Endodermal cell (in vitro differentiated cells): ENCODE measurements at places on chromosomes 7 and 10.

DNA sequence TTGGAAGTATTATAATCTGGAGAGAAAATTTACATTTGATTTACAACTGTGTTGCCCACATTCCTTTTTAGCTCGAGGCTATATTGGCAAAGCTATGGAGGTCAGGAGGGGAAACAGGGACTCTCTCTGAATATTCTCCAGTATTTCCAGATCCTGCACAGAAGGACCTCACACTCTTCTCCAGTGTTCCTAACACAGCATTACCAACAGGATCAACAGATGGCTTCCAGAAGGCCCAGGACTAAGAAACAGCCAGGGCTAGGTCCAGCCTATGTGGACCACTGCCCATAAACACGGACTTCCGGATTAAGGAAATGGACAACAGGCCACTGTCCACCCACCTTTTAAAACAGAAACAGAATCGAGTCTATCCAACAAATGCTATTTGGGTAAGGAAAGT, 65.3 kb downstream of the CHCHD3 start:
- no peak for DNase-seq
- H3K27ac ChIP-seq = no peak overlapping the region
- H3K4me1 ChIP-seq = no peaks in the 10 kb centered on the region
- no peaks in the 10 kb centered on the region for H3K36me3 ChIP-seq
- no peaks in the 10 kb centered on the region for H3K27me3 ChIP-seq
- H3K4me3 ChIP-seq = no peak overlapping the region

GRCh38 chr7:135308583-135309327, 75.1 kb downstream of the STRA8 start:
- no peaks in the 10 kb centered on the region for H3K4me1 ChIP-seq
- no peaks in the 10 kb centered on the region for H3K27me3 ChIP-seq
- H3K4me3 ChIP-seq = no peak overlapping the region
- H3K27ac ChIP-seq = no peak overlapping the region

DNA sequence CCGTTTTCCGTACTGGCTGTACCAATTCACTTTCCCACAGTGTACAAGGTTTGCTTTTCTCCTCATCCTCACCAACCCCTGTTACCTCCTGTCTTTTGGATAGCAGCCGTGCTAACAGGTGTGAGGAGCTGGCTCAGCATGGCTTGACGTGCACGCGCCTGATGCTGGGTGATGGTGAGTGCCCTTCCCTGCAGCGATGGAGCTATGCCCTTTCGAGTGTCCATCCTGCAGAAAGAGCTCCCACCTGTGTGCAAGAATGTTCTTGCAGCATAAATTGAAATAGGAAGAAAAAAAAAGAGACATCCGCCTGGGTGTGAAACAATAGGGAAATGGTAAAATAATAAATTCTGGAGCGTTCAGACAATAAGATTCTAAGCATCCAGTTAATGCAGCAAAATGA, 9.5 kb upstream of the UBE3C start:
- no peaks in the 10 kb centered on the region for H3K36me3 ChIP-seq
- H3K4me3 ChIP-seq = no peak overlapping the region
- no peaks in the 10 kb centered on the region for H3K4me1 ChIP-seq
- H3K27ac ChIP-seq = no peak overlapping the region
- DNase-seq = no peak
- H3K27me3 ChIP-seq = peaks cover 6% of the 10 kb centered on the region

DNA sequence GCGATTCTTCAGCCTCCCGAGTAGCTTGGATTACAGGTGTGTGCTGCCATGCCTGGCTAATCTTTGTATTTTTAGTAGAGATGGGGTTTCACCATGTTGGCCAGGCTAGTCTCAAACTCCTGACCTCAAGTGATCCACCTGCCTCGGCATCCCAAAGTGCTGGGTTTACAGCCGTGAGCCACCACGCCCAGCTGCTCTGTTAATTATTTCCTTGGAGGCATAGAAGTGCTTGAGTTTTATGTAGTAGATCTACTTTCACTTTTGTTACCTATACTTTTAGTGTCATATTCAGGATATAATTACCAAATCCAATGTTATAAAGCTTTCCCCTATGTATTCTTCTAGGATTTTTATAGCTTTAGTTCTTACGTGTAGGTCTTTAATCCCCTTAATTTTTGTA, 1093.0 kb downstream of the GATA3 start:
- no peak overlapping the region for H3K27ac ChIP-seq
- H3K4me3 ChIP-seq = no peak overlapping the region
- no peaks in the 10 kb centered on the region for H3K36me3 ChIP-seq
- DNase-seq = no peak

DNA sequence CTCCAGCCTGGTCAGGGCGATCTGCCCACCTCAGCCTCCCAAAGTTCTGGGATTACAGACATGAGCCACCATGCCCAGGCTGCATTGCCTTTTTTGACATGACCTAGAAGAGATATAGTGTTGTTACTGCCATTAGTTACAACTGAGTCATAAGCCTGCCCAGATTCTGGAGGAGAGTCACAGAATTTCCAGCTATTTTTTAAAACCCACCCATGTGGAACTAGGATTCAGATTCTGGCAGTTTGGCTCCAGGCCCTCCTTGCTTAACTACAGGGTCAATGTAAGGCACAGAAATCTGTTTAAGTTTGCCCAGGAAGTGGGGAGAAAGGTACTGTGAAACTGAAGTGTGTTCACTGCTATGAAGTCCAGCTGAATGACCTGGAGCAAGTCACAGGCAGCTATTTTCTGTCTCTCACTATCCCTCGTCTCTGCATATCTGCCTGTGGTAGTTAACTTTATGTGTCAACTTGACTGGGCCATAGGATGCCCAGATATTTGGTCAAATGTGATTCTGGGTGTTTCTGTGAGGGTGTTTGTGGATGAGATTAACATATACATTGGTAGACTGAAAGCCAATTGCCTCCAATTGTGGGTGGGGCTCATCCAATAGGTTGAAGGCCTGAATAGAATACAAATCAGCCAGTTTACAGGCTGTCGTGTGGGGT, 8.4 kb upstream of the MARVELD1 start:
- no peak overlapping the region for H3K4me3 ChIP-seq
- no peaks in the 10 kb centered on the region for H3K36me3 ChIP-seq
- H3K27me3 ChIP-seq = no peaks in the 10 kb centered on the region
- no peaks in the 10 kb centered on the region for H3K4me1 ChIP-seq
- H3K27ac ChIP-seq = no peak overlapping the region

GRCh38 chr7:97639036-97639435, 92.8 kb upstream of the TAC1 start:
- H3K36me3 ChIP-seq = no peaks in the 10 kb centered on the region
- peak; percentile 65 for DNase-seq
- no peak overlapping the region for H3K27ac ChIP-seq
- H3K4me1 ChIP-seq = no peaks in the 10 kb centered on the region
- no peak overlapping the region for H3K4me3 ChIP-seq

DNA sequence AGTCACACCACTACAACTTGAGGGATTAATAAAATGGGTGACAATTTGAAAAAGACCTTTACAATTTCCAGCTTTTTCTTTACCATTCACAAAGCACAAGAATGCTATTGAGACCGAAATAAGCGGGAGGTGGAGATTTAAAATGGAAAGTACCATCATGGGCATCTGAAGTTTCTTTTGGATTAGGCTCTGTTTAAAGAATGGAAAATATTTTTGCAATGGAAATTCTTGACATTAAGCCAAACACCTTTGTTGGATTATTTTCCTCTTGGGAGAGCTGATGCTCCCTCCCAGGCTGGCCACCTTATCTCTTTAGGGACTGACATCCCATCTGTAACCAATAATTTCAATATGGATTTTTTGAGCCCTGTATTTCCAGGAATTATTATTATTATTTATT, 62.5 kb downstream of the BPGM start:
- H3K36me3 ChIP-seq = no peaks in the 10 kb centered on the region
- H3K4me1 ChIP-seq = no peaks in the 10 kb centered on the region
- H3K27ac ChIP-seq = no peak overlapping the region
- no peak for DNase-seq
- H3K27me3 ChIP-seq = peaks cover 6% of the 10 kb centered on the region

DNA sequence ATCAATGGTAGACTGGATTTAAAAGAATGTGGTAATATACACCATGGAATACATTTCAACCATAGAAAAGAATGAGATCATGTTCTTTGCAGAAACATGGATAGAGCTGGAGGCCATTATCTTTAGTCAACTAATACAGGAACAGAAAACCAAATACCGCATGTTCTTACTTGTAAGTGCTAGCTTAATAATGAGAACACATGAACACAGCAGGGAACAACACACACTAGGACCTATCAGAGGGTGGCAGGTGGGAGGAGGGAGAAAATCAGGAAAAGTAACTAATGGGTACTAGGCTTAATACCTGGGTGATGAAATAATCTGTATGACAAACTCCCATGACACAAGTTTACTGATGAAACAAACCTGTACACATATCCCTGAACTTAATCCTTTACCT, 1435.2 kb downstream of the REEP3 start:
- no peak for DNase-seq
- no peak overlapping the region for H3K4me3 ChIP-seq
- H3K27me3 ChIP-seq = no peaks in the 10 kb centered on the region
- H3K36me3 ChIP-seq = no peaks in the 10 kb centered on the region

DNA sequence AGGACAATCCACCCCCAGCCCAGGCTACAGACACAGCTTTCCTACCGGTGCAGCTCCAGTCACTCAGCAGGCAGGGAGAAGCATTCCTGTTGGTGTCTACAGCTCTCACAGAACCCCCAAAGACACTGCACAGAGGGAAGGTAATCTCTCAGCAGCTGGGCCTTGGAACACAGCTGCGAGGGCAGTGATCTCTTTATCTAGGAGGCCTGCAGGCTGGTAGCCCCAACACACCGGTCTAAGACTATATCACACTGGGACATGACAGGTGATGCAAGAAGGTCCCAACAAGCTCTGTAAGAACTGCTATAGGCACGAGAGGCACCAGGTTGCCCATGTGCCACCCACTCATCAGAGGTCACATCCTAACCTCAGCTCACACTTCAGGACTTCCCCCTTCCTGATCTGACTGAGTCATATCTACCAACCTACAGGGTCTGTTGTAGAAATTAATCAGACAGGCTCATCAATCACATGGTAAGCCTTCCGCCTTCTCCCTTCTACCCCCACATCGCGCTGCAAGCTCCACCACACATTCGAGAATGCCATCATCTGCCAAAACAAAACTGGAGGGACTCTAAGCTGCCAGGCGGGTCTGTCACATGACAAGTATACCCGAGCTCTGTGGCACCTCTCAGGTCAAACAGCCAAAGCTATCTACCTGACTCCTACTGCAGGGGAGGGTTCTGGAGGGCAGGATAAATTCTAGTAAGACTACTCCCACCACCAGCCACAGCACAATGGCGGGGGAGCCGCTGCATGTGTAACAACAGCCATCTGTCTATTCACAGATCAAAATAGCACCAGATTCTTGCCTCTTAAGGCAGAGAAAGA, 26.1 kb downstream of the FAM53B start:
- H3K4me3 ChIP-seq = no peak overlapping the region
- H3K4me1 ChIP-seq = peaks cover 11% of the 10 kb centered on the region
- no peaks in the 10 kb centered on the region for H3K27me3 ChIP-seq
- H3K36me3 ChIP-seq = peaks cover 5% of the 10 kb centered on the region

DNA sequence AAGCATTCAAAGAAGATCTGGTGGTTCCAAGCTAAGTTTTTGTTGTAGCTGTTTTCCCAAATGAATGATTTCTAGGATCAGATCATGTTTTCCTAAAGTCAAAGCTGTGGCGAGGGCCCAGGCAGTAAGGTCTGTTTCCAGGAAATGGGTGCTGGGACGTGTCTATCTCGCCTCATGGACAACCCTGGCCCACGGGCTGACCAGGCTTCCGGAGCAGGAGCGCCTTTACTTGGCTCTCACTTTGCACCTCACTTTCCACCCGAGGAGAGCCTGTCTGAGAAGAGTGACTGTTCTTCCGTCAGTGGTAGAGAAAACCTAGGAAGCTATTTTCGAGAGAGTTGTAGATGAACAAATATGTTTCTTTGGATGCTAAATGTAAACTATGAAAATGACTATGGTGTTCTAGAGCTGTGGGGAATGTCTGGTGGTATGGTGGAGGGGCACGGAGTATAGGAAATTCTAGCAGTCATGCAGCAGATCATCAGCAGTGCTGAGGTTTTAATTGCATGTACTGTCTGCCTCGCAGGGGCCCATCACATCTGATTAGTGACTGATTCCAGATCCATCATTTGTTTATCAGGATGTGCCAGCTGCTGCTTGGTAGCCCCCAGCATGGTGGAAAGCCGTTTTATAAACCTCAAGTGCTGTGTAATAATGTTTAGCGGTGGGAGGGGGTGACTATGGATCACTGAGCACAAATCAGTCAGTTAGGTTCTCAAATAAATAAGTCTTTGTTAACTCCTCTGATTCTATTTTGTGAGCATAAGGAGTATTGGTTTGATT, 66.6 kb downstream of the VWC2 start:
- no peak for DNase-seq
- H3K4me3 ChIP-seq = no peak overlapping the region
- H3K4me1 ChIP-seq = no peaks in the 10 kb centered on the region
- H3K27me3 ChIP-seq = no peaks in the 10 kb centered on the region

GRCh38 chr7:77467408-77467807, 51.3 kb upstream of the GSAP start:
- H3K27me3 ChIP-seq = no peaks in the 10 kb centered on the region
- no peak overlapping the region for H3K27ac ChIP-seq
- H3K36me3 ChIP-seq = no peaks in the 10 kb centered on the region
- no peak overlapping the region for H3K4me3 ChIP-seq
- no peaks in the 10 kb centered on the region for H3K4me1 ChIP-seq

GRCh38 chr10:1851762-1852161, 114.4 kb upstream of the ADARB2 start:
- DNase-seq = no peak
- H3K36me3 ChIP-seq = no peaks in the 10 kb centered on the region
- no peak overlapping the region for H3K27ac ChIP-seq
- no peaks in the 10 kb centered on the region for H3K4me1 ChIP-seq
- no peak overlapping the region for H3K4me3 ChIP-seq
- no peaks in the 10 kb centered on the region for H3K27me3 ChIP-seq

DNA sequence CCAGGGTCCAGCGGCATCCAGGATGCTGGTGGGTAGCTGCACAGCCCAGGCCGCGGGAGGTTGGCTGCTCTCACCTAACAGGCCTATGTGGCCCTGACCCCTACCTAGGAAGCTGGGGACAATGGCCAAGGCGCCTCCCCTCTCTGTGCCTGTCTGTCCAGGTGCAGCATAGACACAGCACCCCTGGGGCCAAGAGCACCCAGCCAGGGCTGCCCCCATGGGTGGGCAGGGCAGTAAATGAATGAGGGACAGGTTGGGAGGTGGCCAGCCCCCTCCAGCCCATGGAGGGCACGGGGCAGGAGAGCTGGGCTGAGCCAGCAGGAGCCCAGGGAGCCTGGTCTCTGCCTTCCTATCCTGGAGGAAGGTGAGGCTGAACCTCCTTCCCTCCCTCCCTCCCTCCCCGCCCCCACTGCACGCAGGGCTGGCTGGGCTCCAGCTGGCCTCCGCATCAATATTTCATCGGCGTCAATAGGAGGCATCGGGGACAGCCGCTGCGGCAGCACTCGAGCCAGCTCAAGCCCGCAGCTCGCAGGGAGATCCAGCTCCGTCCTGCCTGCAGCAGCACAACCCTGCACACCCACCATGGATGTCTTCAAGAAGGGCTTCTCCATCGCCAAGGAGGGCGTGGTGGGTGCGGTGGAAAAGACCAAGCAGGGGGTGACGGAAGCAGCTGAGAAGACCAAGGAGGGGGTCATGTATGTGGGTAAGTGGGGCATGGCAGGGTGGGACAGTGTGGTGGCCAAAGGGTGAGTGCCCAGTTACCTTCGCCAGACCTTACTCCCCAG, at the start of gene SNCG:
SNCG (plus strand) TSS at position 484 of the 785 bp plus-strand sequence; CDS start at position 583, 99 bp downstream.
- H3K4me3 ChIP-seq = no peak within 1 kb of the TSS
- peak; percentile 71 for DNase-seq
- peaks cover 15% of the 10 kb centered on the region for H3K4me1 ChIP-seq
- H3K36me3 ChIP-seq = no peaks in the 10 kb centered on the region
- no peaks in the 10 kb centered on the region for H3K27me3 ChIP-seq
- no peak within 1 kb of the TSS for H3K27ac ChIP-seq

GRCh38 chr7:45484094-45484493, 90.1 kb upstream of the ADCY1 start:
- peak; percentile 59 for DNase-seq
- H3K4me1 ChIP-seq = no peaks in the 10 kb centered on the region
- H3K27me3 ChIP-seq = no peaks in the 10 kb centered on the region
- H3K4me3 ChIP-seq = no peak overlapping the region
- no peak overlapping the region for H3K27ac ChIP-seq
- no peaks in the 10 kb centered on the region for H3K36me3 ChIP-seq
